ENCODE measurements at places on chromosomes 3 and 15.

DNA sequence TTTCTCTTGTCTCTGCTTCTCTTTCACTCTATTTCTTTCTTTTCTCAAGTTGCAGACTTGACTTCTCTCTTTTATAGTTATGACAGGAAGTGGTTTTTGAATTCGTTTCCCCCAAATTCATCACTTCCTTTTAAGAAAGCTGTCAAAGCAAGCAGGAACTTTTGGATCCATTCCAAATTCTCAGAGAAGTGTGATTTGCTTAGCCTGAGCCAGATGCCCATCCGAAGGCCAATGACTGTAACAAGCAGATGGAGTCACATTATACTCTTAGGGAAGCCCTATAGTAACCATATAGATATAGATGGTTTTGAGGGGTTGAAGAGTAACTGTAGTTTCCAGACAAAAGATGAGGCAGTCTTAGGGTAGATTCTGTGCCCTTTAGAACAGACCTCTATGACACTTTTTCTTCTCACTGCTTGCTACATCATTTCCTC is 592.0 kb upstream of the KCNMB2 start:
- peak; percentile 8 for DNase-seq

- no peak for DNase-seq
These were observed 52.9 kb upstream of the BCL6 start for GRCh38 chr3:187798126-187798525.

DNA sequence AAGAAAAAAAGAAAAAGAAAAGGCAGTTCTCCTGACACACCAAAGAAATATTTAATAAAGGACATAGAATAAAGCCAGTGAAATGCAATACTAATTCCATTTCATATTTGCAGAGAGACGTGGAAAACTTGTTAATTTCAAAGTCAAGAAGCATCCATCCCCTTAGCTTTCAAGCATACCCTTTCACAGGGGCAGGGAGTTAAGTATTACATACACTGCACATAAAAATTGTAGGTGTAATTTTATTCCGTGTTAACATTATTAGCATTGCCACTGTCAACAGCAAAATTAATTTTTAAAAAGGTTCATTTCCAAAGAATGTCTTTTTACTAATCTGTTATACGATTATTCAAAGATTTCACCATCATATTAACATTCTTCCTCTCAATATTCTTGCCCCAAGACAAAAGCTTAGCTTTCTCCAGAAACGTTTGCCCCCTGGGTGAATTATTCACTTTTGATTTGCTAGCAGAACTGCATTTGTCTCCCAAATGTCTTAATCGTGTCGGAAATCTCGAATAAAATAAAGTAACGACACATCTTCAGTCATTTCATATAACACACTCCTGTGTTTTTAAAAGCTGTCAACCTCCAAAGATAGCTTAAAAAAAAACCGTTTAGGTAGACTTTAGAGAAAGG is 517.9 kb downstream of the MECOM start:
- DNase-seq = no peak

DNA sequence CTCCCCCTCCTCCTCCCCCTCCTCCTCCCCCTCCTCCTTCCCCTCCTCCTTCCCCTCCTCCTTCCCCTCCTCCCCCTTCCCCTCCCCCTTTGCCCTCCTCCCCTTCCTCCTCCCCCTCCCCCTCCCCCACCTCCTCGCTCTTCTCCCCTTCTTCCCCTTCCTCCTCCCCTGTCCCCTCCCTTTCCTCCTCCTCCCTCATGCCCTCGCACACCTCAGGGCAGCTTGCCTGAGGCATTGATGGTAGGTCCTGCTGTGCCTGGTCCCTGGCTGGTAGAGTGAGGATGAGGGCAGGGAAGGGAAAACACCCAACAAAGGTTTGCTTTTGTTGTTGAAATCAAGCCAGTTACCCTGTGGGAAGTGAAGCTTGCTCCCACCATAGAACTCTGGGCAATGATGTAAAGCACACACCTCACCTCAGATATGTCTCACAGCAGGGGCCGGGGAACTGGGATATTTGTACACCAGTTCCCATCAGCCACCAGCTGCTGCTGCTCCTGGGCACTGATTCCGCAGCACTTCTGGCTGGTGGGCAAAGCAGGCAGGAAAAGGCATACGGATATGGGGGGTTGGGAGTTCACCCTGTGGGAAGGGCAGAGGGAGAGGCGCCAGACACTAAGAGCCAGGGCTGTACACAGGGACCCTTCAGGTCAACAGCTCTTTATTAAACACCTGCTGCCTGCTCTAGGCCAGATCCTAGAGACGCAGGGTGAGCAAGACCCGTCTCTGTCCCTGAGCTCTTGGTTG is 13.8 kb downstream of the ISG20 start:
- DNase-seq = no peak

DNA sequence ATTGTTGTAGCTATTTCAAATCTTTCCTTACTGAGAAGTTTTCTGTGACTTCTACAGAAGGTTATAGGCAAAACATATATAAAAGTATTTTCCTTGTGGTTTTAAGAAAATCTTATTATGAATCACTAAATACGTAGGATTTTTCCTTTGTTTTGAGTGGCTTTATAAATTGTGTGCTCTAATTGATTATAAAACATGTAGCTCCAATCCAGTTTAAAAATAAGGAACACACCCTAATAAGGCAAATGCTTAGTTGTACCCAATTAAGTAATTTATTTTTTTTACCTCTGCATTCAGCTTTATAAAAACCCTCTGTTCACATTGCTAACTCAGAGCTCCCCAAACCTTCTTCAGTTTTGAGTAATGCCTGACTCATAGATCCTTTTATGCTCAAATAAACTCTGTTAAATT is 408.0 kb downstream of the NAALADL2 start:
- peak; percentile 83 for DNase-seq

DNA sequence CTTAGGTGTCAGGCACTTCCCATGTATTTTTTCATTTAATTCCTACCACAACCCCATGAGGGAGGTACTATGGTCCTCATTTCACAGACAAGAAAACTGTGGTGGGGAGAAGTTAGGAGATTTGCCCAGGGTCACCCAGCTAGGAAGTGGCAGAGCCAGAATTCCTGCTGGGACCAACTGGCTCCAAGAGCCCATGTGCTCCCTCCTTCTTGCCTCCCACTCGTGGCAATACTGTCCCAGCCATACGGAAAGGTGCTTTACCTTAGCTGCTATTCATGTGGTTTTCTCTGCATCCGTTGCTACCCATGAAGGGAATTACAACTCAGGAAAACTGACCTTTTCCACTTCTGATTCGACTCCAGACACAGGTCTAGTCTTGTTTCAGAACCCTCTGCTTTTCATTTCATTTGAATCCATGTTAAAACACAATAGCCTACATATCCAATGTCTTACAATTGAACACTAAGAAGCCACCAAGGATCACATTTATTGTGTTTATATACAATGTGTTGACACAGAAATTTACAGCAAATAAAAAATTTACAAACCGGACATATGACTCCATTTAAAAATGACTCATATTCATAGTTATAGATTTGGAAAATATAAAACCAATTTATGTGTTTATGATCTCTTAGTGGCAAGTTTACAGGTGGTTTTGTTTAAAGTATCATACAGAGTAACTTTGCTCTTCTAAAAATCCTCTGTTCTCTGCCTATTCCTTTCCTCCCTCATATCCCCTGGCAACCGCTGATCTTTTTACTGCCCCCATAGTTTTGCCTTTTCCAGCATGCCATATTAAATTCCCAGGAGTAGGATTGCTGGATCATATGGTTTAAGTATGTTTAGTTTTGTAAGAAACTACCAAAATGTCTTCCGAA is 58.8 kb downstream of the BTD start:
- no peak for DNase-seq

DNA sequence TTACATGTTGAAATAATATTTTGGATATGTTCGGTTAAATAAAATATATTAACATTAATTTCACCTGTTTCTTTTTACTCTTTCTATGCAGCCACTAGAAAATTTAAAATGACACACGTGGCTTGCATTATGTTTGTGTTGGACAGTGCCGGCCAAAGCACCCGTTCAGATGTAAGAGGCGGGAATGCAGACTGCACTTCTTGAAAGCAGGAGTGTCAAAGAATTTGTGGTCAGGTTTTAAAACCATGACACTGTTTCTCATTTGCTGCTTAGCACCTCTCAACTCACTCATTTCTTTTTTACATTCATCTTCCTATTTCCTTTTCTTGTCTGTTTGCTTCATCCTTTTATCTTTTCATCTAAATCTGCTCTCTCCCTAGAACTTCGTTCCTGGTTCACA is 35.3 kb upstream of the MINAR1 start:
- DNase-seq = no peak

GRCh38 chr3:71307991-71308697 is 275.4 kb downstream of the FOXP1 start:
- no peak for DNase-seq

GRCh38 chr15:78507831-78508160 is 419 bp downstream of the HYKK start:
- DNase-seq = no peak

GRCh38 chr15:93399121-93399520 is 310.1 kb upstream of the RGMA start:
- DNase-seq = no peak

- no peak for DNase-seq
These were observed 13.7 kb upstream of the PTPRG start for GRCh38 chr3:61547625-61548024.
